ENCODE measurements at places on chromosomes 7 and 10.

DNA sequence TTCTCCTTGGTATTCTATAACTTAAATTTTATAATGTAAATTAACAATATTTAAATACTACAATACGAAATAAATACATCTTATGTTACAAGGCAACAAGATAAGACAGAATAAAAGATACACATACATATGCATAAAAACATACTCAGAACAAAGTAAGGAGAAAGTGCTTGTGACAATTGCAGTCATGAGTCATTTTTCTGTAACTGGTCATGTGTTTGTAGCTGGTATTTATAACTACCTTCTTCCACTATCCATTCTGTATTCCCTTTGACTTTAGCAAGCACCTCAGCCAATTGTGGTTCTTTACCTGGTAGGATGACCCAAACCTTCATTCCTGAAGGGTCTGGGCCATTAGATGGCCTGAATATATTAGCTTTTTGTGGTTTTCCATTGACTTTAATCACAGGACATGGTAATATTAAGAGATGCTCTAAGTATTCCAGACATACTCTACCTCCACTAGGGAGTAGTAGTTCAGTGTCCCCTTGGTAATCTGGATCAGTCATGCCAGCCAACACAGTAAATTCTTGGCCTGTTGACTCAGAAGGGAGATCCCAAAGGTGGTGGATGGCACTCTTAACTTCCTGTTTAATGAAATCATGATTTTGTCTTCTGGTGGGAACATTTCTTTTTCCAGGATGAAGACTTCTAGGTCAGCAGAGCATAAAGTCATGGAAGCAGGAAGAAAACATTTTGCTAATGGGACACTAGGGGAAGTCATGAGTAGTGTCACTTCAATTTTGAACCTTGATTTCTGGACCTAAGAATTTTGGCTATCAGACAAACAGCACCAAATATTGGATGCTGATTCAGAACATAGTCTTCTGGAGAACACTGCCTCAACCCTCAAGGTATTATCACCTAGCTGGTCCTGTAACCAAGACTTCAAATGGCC is 733.7 kb upstream of the IGFBP3 start:
- DNase-seq = no peak

DNA sequence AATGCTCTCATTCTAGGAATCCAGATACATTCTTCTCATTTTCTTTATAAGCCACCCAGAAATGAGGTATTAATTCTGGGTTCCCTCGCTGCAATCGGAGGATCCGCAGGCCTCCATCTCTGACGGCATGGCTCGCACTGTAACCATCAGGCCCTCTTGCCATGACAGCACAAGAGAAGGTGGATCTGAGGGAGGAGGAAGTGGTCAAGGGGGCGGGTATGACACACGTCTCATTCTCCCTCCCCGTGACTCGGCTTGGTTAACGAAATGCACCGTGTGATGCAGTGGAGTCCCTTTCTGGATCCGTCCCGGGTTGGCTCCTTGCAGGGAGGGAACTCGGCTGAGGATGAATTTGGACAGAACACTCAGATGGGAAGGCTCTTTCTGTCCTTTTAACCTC is 280.2 kb downstream of the TCERG1L start:
- DNase-seq = no peak

GRCh38 chr7:27150568-27151340 is 1.6 kb downstream of the HOXA3 start:
- DNase-seq = no peak

DNA sequence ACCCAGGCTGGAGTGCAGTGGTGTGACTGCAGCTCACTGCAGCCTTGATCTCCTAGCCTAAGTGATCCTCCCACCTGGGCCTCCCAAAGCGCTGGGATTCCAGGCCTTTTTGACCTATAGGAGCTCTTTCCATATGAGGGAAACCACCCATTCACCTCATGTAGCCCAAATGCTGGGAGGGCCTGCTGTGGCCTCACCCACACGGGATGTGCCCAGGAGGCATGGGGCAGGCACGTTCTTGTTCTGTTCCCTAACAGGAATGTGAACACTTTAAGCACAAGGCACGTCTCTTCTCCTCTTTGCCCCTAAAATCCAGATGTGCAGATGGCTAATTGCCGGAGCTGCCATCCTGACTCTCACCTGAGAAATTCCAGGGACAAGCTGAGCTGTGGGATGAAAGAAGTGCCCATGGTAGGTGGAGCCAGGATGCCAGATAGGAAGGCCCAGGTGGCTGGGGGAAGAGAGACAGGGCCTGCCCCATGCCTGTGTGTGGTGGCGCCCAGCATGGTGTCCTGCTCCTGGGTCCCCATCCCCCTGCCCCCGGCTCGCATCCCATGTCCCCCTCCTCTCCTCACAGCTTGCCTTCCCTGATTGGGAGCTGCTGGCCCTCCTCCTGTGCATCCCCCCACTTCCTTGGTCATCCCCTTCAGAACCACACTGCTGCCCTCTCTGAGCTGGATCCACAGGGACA is 17.3 kb downstream of the CAMK2B start:
- DNase-seq = no peak

GRCh38 chr7:87027900-87028299 is 31.6 kb downstream of the ELAPOR2 start:
- no peak for DNase-seq
